ENCODE measurements at places on chromosomes 7 and 10.

DNA sequence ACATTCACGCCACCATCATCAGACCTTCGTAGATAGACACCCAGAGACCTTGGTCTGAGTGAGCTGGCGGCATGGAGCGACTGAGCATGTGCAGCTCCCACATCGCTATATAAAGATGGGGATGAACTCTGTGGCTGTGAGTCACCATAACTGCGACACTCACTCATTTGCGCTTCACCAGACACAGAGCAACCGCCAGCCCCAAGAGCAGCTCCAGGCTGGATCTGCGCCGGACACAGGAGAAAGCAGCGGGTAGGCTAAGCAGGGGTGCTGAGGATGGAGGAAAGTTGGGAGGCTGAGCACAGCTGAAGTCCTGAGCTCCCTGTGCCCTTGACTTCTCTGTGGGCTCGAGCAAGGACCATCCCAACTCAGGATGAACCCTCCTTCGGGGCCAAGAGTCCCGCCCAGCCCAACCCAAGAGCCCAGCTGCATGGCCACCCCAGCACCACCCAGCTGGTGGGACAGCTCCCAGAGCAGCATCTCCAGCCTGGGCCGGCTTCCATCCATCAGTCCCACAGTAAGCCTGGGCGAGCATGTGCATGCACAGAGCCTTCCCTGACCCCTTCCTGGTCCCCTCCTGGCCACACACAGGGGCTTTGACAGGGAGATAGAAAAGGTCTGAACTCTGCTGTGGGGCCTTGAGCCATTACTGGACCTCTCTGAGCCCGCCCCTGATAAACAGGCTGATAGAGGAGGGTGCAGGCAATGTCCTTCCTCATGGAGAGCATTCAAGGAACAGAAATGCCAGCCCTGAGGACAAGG, at the start of gene OPN4:
OPN4 (plus strand) TSS at position 137 of the 762 bp plus-strand sequence; CDS start at position 374, 237 bp downstream.
- DNase-seq: no peak

- DNase-seq: no peak
Observed at GRCh38 chr7:134459981-134460380, 1.1 kb upstream of the AKR1B1 start.

DNA sequence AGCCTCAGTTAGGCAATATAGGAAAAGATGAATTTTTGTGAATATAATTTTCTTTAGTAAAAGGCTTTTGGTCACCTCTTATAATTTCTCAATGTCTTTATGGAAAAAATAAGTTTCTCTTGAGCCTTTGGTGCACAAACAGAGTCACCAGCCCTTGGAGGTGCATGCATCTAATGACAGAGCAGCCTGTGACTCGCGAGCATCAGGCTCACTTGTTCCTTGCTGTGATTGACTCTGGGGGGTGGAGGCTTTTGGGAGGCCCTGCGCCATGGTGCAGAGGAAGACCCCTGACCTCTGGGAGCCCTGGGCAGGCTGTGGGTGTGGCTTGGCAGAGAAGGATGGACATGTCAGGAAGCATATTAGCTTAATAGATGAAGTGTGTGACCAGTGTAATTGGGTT, 60.2 kb downstream of the FIGNL1 start:
- no peak for DNase-seq

- DNase-seq: no peak
Observed at GRCh38 chr7:14828053-14828452, 74.5 kb downstream of the DGKB start.

DNA sequence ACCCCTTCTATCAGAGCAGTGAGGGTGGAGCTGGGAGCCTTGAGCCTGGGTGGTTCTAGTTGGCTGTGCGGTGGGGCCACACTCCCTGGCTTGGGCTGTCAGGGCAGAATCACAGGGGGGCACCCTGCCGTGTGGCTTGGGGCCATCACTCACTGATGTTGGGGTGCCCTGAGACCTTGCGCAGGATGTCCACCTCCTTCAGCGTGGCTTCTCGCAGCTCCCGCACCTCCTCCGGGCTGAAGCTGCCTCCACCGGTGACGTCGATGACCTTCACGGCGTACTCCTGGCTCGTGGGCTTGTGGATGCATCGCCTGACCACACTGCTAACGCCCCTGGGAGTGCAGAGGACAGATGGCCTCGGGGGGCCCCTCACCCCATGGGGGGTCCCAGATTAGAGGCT, 5.3 kb downstream of the PHKG1 start:
- no peak for DNase-seq

DNA sequence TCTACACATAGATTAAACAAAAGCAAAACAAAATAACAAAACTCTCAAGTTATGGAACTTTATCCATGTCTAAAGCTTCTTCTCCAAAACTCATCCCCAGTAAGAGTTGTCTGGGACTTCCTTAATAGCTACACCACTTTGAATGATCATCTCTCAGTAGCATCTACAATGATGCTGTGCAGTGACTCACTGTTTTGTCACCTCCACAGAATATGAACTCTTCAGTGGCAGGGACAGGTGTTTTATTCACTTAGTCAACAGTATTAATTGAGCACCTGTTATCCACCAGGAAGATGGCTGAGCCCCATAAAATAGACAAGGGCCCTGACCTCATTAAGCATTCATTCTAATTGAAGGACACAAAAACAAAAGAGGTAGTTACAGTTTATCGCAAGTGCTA, 350.7 kb downstream of the ELMO1 start:
- DNase-seq: no peak

DNA sequence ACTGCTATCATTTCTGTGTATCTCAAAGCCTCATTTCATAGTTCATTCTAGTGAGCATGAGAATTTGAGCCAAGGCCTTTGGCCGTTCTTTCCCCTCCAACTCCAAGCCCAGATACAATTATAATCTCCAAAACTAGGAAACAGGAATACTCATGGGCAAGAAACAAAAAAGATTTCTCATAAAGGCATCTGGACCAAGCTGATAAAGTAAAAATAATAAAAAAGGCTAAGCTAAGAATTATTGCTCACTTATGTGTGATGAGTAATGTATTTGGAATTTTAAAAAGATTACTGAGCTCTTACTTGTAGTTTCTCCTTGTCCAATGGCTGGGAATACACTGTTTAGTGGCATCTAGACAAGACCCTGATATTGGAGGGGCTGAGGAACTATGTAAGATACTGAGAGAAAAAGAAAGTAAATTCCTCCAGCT, 196.4 kb upstream of the POM121L12 start:
- no peak for DNase-seq

DNA sequence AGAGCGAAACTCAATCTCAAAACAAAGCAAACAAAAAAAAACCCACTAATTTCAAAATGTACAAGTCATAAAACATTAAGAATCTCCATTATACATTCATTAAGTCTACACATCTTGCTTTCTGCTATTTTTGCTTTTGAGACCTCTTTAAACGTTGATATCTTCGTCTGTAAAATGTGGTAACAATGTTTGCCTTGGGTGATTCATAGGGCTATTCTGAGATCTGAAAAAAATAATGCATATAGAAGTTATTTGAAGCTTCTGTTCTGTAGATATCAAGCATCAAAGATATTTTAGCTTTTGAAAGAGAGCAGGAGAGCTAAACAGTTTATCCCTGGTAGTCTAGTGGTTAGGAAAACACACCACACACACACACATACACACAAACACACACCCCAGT, 158.1 kb upstream of the PLXDC2 start:
- DNase-seq: no peak
